Activated naive CD4-positive, alpha-beta T cell (primary cell): ENCODE measurements at places on chromosomes 7 and 10.

- DNase-seq: no peak
Observed at GRCh38 chr7:149776289-149776688, 2.9 kb upstream of the ZNF467 start.

GRCh38 chr7:132419542-132419941 is 156.7 kb downstream of the PLXNA4 start:
- no peak for DNase-seq

- no peak for DNase-seq
Observed at GRCh38 chr7:5589819-5590595, 166.4 kb upstream of the TNRC18 start.

DNA sequence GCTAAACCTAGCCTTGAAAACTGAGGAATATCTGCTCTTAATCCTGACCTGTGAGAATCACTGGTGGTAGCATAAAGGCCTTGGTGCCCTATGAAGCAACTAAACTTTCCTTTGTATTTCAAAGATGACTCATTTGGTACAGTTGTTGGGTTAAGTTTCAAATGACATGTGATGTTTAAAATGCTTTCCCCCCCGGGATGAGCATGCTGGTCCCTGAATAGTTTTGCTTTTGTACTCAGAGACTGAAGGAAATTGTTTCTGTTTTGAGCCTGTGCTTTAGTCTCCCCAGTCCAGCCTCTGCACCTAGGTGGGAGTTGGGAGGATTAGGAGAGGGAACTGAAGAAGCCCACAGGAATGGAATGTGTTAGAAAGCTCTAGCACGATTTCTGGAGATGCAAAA is 258.9 kb upstream of the NPY start:
- DNase-seq: no peak

DNA sequence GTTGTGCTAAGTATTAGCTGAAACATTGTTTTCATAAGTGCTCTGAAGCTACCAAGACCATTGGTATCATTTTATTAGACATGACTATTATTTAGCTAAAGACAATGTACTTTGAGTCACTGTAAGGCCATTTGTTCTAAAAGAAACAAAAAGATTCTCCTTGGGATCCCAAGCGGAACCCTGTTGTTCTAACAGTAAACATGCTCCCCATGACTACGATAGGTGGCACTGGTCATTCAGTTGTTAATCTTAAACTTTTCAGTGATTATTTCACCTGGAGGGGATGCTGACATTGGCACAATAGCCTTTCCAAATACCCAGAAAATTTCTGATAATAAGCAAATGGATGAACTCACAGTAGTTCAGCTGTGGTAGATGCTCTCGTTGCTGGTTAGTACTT is 715.0 kb downstream of the AUTS2 start:
- DNase-seq: no peak
